Bronchial epithelial cell (primary cell): ENCODE measurements at places on chromosomes 1 and 21.
A peak's percentile ranks its signal among the peaks of the same experiment; 100 is the strongest.

- DNase-seq, result no peak
Measured at GRCh38 chr1:18977428-18977827, 21.0 kb upstream of the IFFO2 start.

DNA sequence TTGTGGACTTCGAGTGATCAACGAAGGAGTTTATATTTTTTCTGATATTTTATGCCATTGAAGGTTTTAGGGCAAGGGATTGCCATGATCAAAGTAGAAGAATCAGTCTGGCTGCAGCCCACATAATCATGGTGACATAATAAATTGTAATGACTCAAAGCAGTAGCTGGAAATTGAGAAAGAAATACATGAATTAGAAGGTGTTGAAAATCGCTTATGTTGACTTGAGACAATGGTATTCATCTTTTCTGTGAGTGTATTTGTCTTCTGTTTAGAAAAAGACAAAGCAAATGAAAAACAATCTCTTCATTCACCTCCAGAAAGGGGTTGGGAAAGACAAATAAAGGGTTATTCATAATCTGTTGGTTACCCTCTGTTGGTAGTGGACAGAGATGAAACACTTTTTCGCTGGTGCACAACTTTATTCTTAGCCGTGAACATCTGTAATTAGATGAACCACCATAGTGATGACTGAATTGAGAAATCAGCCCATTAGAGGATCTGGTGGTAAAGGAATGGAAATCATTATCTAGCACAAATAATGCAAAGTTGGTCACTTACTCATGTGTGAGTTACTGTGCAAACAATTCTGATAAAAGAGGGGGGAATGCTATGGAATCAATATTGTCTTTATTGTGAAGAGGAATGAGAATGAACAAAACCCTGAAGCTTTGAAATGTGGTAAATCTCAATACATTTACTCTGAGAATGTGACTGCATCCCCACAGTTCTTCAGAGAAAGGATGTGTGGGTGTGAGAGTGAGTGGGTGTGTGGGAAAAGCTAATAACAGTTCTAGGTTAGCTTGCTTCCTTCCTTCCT is 121.8 kb downstream of the NTNG1 start:
- DNase-seq, result peak; percentile 88

- DNase-seq, result no peak
Measured at GRCh38 chr21:29215709-29216108, 83.0 kb upstream of the BACH1 start.

- DNase-seq, result no peak
Measured at GRCh38 chr1:100147875-100148274, 14.9 kb downstream of the TRMT13 start.

- DNase-seq, result no peak
Measured at GRCh38 chr21:41016472-41016871, 151.5 kb upstream of the BACE2 start.

DNA sequence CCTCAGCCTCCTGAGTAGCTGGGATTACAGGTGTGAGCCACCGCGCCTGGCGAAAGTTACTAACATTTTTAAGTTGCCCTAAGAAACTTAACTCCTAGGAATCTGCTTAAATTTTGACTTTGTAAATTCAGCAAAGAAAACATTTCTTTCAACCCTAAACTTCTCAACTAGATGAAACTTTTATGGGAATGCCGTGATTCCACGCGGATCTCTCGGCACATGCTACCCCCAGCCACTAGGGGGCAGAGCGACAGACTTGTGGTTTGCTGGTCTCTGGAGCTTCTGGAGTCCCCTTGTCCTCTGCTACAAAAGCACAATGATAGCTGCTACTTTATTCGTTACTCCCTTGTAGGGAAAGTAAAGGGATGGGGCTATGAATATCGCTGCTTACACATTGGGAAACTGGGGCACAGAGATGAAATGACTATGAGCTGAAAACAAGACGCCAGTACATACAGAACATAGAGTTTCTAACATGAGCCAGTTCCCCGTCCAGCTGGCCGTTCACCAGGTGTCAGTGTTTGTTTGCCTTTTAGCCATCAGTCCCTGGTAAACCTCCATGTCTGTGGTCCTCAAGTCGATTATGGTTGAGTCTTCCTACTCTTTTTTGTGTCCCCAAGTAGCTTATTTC is 114.7 kb downstream of the PBX1 start:
- DNase-seq, result no peak

GRCh38 chr1:236809148-236809547 is 14.1 kb downstream of the MTR start:
- DNase-seq, result no peak

DNA sequence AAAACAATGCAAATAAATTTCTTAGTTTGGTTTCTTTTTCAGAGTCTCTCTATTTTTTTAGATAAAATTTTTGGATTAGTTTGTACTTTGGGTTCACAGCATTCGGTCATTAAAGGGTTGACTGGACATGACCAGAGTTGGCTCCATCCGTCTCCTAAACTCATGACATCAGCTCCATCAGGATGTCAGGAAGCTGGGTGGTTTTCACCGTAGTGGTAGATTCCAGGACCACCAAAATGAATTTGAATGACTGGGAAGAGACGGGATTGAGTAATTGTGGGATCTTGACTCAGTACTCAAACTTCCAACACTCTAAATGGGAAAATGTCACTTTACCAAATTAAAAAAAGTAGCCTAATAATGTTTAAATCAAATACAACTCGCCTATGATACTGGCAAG is 279.2 kb upstream of the DUSP10 start:
- DNase-seq, result no peak

GRCh38 chr1:214859647-214860046 is 222.9 kb upstream of the KCNK2 start:
- DNase-seq, result no peak

- DNase-seq, result no peak
Measured at GRCh38 chr1:189499736-189500135, 977.9 kb downstream of the BRINP3 start.

- no peak for DNase-seq
Measured at GRCh38 chr21:45508607-45509565, 33.4 kb downstream of the SLC19A1 start.

- DNase-seq, result no peak
Measured at GRCh38 chr1:243597383-243597782, 252.7 kb downstream of the AKT3 start.

- DNase-seq, result peak; percentile 69
Measured at GRCh38 chr21:35940074-35940927, 120.0 kb downstream of the SETD4 start.

GRCh38 chr1:33460947-33461629 is 11.4 kb upstream of the ZSCAN20 start:
- no peak for DNase-seq

- peak; percentile 40 for DNase-seq
Measured at GRCh38 chr1:153024413-153024812, 6.6 kb upstream of the SPRR1B start.

DNA sequence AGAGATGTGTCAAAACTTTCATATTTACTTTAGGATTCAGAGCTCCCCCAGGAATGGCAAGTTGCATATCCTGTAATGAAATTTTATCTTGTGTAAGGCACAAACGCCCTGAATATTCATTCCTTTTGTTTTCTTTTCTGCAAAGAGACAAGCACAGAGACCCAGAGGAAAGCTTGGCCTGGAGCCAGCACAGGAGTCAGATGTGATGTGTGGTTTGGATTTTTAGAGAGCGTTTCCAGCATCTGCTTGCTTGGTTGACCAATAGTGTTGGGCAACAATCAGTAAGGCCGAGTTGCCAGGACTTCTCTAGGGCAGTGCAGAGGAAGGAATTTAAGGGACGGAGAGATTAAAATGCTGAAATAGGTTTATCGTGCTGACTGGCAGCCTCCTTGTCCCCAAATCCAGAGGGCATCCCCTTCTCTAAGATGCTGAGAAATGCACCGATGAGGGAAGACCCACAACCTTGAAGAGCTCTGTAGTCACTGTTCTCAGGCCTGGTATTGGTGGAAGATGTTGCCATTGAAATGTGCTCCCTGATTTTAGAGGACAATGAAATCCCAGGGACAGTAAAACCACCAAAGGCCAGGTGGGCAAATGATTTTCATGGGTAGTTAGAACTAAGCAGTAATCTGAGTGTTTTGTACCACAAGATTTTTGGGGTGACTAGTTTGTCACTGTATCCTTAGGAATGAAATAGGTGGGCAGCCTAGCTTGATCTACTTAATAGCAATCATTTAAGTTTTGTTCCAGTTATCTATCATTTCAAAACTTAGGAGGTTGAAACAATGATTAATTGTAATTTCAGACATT is 37.9 kb upstream of the RHOU start:
- peak; percentile 37 for DNase-seq

- no peak for DNase-seq
Measured at GRCh38 chr21:33895356-33895755, 20.2 kb downstream of the ATP5PO start.

- DNase-seq, result no peak
Measured at GRCh38 chr1:46070164-46070814, 62.1 kb downstream of the PIK3R3 start.

- no peak for DNase-seq
Measured at GRCh38 chr1:54520631-54521321, 27.3 kb upstream of the ACOT11 start.

DNA sequence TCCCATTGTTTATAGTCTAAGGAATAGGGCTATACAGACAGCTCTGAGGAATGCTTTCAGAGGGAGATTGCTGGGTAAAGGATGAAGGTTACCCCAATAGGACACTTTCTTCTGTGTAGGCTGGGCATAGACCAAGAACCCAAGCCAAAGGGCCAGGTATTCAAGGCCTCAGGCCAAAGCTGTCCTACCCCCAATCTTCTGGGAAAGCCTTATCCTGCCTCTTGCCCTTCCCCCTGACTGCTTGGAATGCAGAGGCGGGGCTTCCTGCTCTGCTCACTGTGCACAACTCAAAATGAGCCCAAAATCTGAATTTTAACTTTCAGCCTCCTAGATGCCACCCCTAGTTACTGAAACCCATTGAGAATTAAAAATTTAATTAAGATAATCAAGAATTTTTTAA is 2.2 kb downstream of the OR10Z1 start:
- DNase-seq, result no peak

DNA sequence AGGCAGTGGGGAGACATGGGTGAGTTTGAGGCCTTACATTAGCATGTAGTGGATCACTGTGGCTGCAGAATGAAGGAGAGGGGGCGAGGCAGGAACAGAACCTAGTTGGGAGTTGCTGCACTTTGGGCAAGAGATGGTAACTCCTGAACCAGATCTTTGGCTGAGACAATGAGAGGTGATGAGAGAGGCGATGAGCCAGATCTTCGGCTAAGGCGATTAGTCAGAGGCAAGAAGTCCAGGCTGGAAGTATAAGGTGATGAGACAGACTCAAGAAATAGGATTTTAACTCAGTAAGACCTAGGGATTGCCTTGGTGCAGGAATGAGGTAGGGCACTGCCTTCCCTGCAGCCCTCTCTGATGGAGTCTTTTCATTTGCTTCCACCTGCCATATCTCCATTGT is 9.1 kb upstream of the ARTN start:
- peak; percentile 89 for DNase-seq

DNA sequence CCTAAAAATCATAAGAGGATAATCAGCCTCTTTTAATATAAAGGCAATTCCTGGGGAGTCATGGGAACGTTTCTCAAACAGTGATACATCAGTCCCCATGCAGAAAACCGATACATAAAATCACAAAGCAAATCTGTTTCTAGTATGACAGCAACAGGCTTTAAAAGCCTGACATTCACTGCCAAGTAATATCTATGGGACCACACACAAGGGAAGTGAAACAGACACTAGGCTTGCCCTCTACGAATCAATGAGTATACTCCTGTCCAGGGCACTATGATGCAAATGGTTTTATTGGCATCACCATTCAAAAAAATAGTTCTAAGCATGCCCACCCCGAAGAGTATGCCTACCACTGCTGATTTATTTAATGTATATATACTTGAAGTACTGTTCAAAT is 54.4 kb downstream of the TIAM1 start:
- no peak for DNase-seq

DNA sequence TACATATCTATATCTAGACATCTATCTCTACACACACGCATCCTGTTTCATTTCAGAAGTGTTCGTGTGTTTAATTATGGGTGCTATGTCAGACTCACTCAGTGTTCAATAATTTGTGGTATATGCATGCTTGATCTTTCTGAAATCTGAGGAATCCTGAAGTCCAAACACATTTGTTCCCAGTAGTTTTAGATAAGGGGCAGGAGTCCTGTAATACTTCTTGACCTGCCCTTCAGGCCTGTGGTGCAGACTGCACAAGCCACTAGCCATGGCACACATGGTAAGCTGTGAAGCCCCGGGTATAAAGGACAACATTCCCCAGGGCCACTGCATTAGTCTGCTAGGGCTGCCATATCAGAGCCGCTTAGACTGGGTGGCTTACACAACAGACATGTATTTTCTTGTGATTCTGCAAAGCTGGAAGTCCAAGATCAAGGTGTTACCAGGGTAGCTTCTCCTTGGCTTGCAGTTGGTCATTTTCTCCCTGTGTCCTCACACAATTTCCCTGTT is 267.2 kb downstream of the RHOU start:
- DNase-seq, result no peak

- DNase-seq, result no peak
Measured at GRCh38 chr1:191508239-191508638, 650.0 kb upstream of the RGS18 start.

- DNase-seq, result no peak
Measured at GRCh38 chr1:220747437-220748088, 559 bp upstream of the MTARC2 start.

DNA sequence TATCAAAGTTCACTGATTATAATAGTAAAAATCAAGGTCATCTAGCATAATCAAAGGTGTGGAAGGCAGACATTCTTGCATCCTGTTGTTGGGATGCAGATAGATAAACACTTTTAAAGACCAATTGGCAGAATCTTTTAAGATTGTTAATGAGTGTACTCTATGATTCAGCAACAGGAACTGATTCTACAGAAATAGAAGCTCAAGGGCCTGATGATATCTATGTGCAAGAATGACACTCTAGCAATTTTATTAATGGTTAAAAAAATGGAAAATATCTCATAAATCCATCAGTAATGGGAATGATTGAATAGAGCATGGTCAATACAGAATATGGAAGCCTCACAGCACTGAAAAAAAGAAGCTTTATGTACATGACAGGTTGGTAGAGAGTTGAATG is 2.2 kb upstream of the ATP1A4 start:
- DNase-seq, result peak; percentile 44

DNA sequence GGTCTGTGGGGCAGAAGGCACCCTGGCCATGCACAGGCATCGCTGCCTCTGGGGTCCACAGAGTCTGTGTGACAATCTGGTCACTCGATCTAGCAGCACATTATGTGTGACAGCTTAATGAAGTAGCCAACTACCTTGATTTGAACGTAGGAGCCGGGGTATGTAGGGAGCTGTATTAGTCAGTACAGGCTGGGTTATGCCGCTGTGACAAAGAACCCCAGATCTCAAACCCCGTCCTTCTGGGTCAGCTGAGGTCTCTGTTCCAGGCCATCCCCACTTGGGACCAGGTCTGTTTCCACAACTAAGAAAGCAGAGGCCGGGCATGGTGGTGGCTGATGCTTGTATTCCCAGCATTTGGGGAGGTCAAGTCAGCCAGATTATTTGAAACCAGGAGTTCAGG is 8.3 kb upstream of the ATAD3B start:
- DNase-seq, result no peak

DNA sequence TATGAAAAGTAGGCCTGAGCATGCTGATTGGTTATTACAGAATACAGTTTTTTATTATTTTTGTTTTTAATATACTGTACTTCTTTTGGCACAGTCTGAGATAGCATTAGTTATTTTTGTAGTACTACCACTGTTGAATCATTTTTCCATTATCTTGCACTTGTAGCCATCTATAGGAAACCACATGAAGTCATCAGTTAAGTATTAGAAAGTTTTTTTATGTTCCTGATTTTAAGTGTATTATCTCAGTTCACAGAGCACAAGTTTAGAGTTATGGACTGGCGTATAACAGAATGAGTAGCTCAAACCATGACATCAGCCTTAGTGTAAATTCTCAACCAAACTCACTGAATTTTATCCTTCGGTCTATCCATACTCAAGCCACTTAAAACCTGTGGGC is 22.8 kb downstream of the DHX9 start:
- DNase-seq, result no peak
